CD4-positive, alpha-beta memory T cell (primary cell): ENCODE measurements at places on chromosomes 1 and 21. TPM values are rescaled to one million over a fixed set of nuclear protein-coding genes. Genes with fewer than 3 reads are reported as not detected.

DNA sequence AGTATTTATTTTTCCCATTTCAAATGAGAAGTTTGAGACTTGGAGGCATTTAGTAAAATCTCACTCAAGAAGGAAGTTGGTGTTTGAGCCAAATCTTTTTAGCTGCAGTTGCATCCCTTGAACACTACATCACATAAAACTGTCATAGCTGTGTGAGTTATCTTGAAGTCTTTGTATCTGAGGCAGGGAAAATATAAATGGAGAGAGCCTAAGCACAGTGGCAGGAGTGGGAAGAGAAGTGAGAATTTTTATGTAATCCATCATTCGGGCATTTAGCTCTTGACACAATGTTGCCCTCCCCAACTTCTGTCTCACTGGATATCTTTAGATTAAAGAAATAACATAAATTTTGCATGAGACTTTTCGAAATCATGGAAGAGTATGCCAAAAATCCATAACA is 235.4 kb upstream of the GREM2 start:
- no peak for DNase-seq

Gene LMX1A
- total RNA-seq = not detected

DNA sequence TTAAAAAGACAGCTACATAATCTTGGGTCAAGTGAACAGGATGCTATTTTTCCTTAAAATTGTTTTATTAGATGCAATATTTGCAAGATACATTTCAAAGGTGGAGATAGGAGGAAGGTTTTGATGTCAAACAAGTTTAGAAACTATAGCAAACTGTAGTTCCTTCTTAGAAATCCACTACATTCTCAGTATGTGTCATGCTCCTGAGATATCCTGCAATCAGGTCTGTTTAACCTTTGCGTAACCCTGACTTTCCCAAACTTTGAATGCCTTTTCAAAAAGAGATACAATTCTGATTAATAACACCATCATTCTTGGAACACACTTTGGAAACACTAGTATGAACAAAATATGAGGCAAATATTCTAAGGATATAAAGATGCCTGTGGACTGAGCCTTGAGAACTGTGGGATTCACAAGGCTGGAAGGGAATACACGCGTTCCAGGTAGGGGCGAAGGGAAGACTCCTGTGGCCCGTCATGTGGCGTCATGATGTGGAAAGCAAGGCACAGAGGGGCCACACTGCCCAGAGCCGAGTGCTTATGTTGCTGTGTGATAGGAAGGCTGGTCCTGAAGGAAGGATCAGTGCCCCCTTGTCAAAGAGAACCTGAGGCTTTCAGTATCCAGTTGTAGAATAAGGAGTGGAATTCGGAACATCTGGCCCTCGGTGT is 19.6 kb upstream of the TARBP1 start:
- DNase-seq = no peak

Gene NEGR1
- total RNA-seq = not detected

- DNase-seq = no peak
Measured at GRCh38 chr1:166811691-166812090, 27.6 kb upstream of the POGK start.

Gene TCEANC2
- 13.1 TPM for total RNA-seq

Gene CR1L
- not detected for total RNA-seq

GRCh38 chr1:229231754-229232119 is 39.2 kb upstream of the RAB4A start:
- no peak for DNase-seq

Gene PTAFR
- total RNA-seq = 1.7 TPM

- DNase-seq = no peak
Measured at GRCh38 chr1:156460525-156460924, 40.0 kb downstream of the MEF2D start.

DNA sequence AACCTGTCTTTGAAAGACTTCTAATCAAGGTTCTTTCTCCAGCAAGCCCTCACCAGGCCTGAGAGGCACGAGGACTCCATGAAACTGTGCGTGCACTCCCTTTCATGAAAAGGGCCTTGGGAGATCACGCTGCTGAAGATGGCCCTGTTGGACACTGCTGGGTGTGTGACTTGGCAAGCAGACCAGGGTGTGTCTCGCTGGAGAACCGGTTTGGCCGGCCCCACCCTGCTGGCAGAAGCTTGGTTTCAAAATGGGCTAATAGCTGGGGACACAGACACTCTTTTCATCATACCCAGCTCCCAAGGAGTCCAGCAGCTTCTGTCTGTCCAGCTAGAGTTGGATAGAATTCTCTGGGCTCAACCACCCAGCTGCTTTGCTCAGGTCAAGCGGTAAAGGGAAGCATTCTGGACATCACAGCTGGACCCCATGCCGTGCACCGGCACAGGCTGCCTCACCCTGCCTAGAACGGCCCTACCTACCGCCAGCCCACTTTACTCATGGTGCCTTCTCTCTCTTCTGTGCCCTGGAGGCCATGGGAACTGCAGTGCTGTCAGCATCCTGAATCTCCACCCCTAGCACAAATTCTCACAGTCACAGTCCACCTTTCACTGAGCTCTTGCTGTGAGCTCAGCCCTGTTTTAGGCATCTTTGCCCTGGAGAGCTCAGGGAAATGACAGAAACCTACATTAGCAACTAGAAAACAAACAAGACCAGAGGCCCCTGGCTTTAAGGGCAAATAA is 24.6 kb downstream of the PKP1 start:
- DNase-seq = no peak

Gene GBP7
- 0.17 TPM for total RNA-seq

Gene SPATA46
- not detected for total RNA-seq

DNA sequence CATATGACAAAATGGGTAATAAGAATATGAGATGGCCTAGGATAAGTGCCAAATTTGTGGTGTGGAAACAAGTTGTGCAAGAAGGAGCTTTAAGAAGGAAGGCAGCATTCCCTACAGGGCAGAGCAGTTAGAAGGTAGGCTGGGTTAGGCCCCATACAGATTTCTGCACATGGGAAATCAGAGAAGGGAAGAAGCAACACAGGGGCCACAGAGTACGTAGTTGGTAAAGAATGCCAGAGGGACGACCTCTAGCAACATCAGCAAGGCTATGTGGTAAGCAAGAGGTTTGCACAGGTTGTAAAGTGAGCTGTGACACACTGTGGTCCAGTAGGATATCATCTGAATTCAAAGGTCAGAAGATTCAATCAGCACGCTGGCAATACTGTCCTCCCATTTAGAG is 765.6 kb upstream of the B3GALT2 start:
- no peak for DNase-seq

DNA sequence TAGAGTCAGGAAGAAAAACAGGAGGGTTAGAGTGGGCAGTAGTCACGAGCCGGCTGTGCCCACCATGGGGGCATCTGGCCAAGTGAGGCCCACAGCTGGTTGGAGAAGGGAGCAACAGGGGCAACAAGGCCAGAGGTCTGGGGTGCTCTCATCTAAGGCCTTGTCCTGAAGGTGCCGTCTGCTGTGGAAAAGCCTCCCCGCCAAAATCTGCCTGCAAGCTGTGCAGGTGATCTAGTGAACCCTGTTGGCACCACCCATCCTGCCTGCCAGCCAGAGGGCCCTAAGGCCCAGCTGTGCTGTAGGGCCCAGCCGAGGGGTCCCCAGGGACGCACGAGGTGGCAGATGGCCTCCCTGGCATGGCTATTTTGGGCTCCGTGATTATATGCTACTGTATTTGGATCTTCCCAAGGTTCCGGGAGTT is 51.3 kb downstream of the LGR6 start:
- DNase-seq = no peak

- DNase-seq = no peak
Measured at GRCh38 chr1:164040754-164041153, 518.2 kb upstream of the PBX1 start.

GRCh38 chr1:234943836-234944402 is 184.7 kb downstream of the TOMM20 start:
- no peak for DNase-seq

GRCh38 chr1:47823040-47823808 is 174.0 kb downstream of the TRABD2B start:
- no peak for DNase-seq

DNA sequence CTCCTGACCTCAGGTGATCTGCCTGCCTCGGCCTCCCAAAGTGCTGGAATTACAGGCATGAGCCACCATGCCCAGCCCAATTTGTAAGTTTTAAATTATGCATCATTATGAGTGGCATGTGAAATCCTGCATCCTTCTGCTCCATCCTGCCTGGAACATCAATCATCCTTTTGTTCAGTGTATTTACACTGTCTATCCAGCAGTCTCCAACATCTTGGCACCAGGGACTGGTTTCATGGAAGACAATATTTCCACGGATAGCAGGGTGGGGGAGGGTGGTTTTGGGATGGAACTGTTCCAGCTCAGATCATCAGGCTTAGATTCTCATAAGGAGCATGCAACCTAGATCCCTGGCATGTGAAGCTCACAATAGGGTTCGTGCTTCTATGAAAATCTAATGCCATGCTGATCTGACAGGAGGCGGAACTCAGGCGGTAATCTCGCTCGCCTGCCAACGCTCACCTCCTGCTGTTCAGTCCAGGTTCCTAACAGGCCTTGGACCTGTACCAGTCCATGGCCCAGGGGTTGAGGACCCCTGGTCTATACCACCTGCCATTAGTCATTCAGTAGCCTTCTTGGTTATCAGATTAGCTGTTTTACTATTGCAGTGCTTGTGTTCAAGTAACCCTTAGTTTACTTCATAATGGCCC is 22.2 kb upstream of the TCEA3 start:
- DNase-seq = no peak

DNA sequence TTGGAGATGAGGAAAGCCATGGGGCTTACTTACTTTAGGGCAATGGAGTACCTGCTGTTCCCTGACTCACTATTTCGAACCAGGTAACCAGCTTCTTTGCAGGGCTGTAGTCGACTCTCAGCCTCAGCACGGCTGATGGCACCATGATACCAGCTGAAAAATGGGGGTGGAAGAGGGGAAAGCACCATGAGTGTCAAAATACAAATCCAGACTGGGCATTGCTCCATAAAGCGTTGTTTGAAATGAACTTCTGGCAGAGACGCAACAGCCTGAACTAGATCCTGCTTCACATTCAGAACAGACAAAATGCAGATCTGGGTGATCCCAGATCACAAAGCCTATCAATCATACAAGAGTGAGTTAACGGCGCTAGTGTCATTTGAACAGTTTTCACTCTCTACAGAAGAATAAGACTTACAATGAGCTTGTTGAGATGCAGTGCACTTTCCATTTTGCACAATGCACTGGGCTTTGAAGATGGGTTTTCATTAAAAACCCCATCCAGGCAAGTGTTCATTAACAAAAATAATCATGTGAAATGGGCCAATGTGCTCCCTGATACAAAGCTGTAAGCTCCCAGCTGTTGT is 16.0 kb upstream of the TDRD10 start:
- no peak for DNase-seq

DNA sequence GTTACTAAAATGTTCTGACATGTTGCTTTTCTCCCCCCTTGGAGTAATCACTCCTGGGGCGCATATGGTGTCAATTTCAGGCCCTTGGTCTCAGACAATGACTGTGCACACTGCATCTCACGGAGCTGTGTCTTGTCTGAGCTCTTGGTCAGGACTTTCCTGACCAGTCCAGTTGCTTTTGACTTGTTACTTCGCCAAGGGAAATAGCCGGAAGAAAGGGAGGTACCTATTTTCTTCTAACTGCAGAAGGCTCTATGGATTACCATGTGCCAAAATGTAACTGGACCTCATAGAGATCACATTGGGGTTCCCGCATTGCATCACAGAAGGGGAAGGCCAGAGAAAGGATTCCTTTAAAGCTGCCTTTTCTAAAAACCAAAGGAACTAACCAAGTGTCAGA is 68.6 kb downstream of the SPAG17 start:
- DNase-seq = no peak

Gene KCNQ4
- total RNA-seq = 0.33 TPM

DNA sequence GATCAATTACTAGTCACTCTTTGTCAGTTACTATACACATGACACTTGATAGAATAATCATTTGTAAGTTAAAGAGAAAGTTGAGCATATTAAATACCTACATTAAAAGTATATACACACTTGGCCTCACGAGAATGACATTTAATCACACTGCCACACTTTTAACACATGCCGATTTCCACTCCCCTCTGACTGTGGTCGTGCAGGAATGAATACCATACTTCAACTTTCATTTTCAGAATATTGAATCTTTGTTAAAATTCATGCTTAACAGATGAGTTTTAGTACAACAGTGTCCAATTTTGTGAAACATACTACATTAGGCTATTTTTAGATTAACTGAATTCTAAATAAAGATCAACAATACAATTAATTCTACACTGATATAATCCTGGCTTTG is 78.2 kb upstream of the SDC3 start:
- no peak for DNase-seq

Gene AHDC1
- total RNA-seq = 18.4 TPM

DNA sequence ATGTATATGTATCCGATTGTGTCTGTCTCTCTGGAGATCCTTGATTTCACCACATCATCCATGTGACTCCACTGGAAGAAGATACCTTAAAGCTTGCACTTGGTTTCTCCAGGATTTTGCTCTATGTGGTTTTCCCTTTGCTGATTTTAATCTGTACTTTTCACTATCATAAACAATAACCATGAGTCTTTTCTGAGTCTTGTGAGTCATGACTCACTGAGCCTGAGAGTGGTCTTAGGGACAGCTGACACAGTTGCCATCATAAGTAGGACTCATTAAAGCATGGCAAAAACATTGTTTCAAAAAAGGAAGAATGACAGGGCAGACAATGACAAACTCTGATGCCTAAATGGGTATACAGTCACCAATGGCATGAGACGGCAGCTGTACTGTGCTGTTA is 226.2 kb downstream of the AKT3 start:
- no peak for DNase-seq

- DNase-seq = no peak
Measured at GRCh38 chr1:94275083-94275482, 37.7 kb upstream of the ARHGAP29 start.

- peak; percentile 8 for DNase-seq
Measured at GRCh38 chr1:21607549-21608529, 61.3 kb downstream of the RAP1GAP start.

- no peak for DNase-seq
Measured at GRCh38 chr1:210347112-210347511, 18.4 kb downstream of the HHAT start.

Gene MX1
- total RNA-seq = 73.7 TPM

GRCh38 chr1:174021591-174022079 is 522 bp downstream of the RC3H1 start:
- no peak for DNase-seq

DNA sequence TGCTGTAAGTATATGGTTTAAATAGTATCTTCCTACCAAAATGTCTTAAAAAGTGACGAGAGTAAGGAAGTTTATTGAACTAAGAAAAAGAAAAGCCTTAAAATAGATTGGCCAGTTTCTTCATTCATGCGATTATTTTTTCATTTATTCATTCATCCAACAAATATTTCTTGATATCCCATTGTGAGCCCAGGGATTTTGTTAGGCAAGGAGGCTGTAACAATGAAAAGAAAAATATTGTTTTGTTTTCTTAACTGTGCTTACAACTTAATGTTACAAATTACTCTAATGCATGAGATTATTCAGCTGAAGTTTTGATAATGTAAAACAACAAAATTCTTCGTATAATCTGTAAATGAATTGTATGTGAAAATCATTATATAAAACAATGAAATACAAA is 882.0 kb downstream of the LTN1 start:
- no peak for DNase-seq

Gene NAV1
- 4.7 TPM for total RNA-seq
